ENCODE measurements at places on chromosomes 3 and 15.

- no peak overlapping the region for H3K4me3 ChIP-seq
- H3K27ac ChIP-seq, result no peak overlapping the region
- H3K36me3 ChIP-seq, result no peaks in the 10 kb centered on the region
- H3K4me1 ChIP-seq, result no peaks in the 10 kb centered on the region
- no peak for DNase-seq
These were observed 406.8 kb downstream of the MCTP2 start for GRCh38 chr15:94638183-94638582.

- H3K27me3 ChIP-seq, result peaks cover 2% of the 10 kb centered on the region
- peaks cover 4% of the 10 kb centered on the region for H3K36me3 ChIP-seq
- H3K4me1 ChIP-seq, result peaks cover 16% of the 10 kb centered on the region
- H3K27ac ChIP-seq, result no peak overlapping the region
- no peak for DNase-seq
- H3K4me3 ChIP-seq, result no peak overlapping the region
These were observed 3.3 kb upstream of the RBSN start for GRCh38 chr3:15102256-15102655.

GRCh38 chr3:52069855-52070254, 13.5 kb upstream of the DUSP7 start:
- H3K4me1 ChIP-seq, result no peaks in the 10 kb centered on the region
- no peak for DNase-seq
- no peaks in the 10 kb centered on the region for H3K27me3 ChIP-seq
- no peak overlapping the region for H3K4me3 ChIP-seq

- H3K4me3 ChIP-seq, result no peak overlapping the region
- no peaks in the 10 kb centered on the region for H3K36me3 ChIP-seq
- no peaks in the 10 kb centered on the region for H3K27me3 ChIP-seq
- no peak overlapping the region for H3K27ac ChIP-seq
- no peak for DNase-seq
These were observed 135.9 kb downstream of the RSL24D1 start for GRCh38 chr15:55060836-55061235.

DNA sequence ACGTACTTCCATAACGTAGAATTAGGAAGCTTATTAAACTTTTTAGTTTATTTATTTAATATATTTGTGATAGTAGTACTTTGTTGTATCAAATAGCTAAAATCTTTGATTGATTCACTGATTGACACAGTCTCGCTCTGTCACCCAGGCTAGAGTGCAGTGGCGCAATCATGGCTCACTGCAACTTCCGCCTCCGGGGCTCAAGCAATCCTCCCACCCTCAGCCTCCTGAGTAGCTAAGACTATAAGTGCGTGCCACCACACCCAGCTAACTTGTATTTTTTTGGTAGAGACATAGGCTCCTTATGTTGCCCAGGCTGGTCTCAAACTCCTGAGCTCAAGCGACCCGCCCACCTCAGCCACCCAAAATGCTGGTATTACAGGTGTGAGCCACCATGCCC, 5.7 kb downstream of the APH1B start:
- no peak for DNase-seq
- H3K27ac ChIP-seq, result no peak overlapping the region
- H3K36me3 ChIP-seq, result peaks cover 32% of the 10 kb centered on the region

DNA sequence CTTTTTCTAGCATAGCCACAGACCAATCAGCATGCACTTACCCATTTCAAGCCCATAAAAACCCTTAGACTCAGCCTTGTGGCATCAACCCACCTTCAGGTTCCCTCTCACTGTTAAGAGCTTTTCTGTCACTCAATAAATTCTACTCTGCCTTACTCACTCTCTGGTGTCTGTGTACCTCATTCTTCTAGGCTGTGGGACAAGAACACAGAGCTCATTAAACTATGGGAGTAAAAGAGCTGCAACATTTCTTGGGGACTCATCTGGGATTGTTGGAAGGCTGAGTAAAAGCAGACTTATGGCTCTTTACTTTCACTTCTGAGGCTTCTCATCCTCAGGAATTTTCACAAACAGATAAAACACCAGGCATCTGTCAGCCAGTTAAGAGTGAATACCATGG, 879.3 kb downstream of the ROBO2 start:
- DNase-seq, result no peak
- no peaks in the 10 kb centered on the region for H3K27me3 ChIP-seq
- H3K4me3 ChIP-seq, result no peak overlapping the region
- H3K4me1 ChIP-seq, result no peaks in the 10 kb centered on the region
- no peaks in the 10 kb centered on the region for H3K36me3 ChIP-seq

- no peak overlapping the region for H3K27ac ChIP-seq
- no peaks in the 10 kb centered on the region for H3K36me3 ChIP-seq
- peak; percentile 45 for DNase-seq
- peak overlapping the region; percentile 84 for H3K4me3 ChIP-seq
These were observed 155.4 kb upstream of the GOLGA6L4 start for GRCh38 chr15:84079885-84080777.

DNA sequence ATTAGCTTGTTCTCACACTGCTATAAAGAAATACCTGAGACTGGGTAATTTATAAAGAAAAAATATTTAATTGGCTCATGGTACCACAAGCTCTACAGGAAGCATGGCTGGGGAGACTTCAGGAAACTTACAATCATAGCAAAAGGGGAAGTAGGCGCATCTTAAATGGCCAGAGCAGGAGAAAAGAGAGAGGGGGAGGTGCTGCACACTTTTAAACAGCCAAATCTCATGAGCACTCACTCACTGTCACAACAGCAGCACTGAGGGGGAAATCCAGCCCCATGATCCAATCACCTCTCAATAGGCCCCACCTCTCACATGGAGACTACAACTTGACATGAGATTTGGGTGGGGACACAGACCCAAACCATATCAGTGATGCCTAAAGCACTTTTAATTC, 82.5 kb downstream of the DCLK3 start:
- no peak overlapping the region for H3K27ac ChIP-seq
- no peaks in the 10 kb centered on the region for H3K36me3 ChIP-seq
- H3K4me1 ChIP-seq, result no peaks in the 10 kb centered on the region

- no peaks in the 10 kb centered on the region for H3K36me3 ChIP-seq
- DNase-seq, result no peak
- no peaks in the 10 kb centered on the region for H3K4me1 ChIP-seq
- H3K4me3 ChIP-seq, result no peak overlapping the region
These were observed 425.3 kb upstream of the MDFIC2 start for GRCh38 chr3:70737666-70738290.

DNA sequence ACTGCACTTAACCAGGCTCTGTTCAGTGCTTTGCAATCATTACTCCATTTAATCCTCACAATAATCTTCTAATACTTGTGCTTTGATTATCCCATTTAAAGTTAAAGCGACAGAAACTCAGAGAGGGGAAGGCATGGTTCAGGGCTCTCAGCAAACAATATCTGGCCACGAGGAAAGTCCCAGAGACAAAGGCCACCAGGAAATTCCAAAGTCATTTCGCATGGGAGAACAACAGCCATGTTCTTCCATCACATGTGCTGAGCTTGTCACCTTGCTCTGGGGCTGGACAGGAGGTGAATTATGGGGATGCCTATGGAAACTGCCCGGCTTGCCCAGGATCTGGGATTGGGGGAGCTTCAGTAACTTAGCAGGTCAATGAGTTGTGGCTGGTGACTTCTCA, 66.2 kb upstream of the HRH1 start:
- H3K36me3 ChIP-seq, result no peaks in the 10 kb centered on the region
- no peak for DNase-seq
- no peaks in the 10 kb centered on the region for H3K27me3 ChIP-seq
- H3K4me3 ChIP-seq, result no peak overlapping the region
- H3K4me1 ChIP-seq, result no peaks in the 10 kb centered on the region

GRCh38 chr3:181009225-181009624, 19.7 kb upstream of the DNAJC19 start:
- no peak overlapping the region for H3K27ac ChIP-seq
- DNase-seq, result peak; percentile 49
- no peak overlapping the region for H3K4me3 ChIP-seq
- H3K27me3 ChIP-seq, result no peaks in the 10 kb centered on the region

DNA sequence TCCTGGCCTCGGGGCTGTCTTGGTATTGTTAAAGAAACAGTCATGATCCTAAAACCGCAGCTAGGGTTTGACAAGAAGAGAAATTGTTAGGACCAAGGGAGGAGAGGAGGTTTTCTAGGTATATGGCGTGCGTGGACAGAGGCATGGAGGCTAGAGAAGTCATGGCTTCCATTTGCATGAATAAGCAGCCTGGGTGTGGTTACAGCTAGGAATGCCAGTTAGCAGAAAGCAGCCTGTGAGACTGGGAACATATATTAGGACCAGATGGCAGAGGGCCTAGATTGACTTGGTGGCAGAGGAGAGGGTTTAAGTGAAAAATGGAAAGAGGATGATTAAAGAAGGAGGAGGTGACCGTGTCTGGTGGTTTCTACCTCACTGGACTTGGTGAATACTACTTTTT, 573.6 kb upstream of the ARRDC4 start:
- DNase-seq, result no peak
- H3K4me3 ChIP-seq, result no peak overlapping the region
- H3K36me3 ChIP-seq, result no peaks in the 10 kb centered on the region
- H3K4me1 ChIP-seq, result no peaks in the 10 kb centered on the region

GRCh38 chr3:168688267-168688666, 592.5 kb upstream of the GOLIM4 start:
- H3K27ac ChIP-seq, result no peak overlapping the region
- no peaks in the 10 kb centered on the region for H3K36me3 ChIP-seq
- H3K4me1 ChIP-seq, result no peaks in the 10 kb centered on the region
- H3K4me3 ChIP-seq, result no peak overlapping the region
- no peaks in the 10 kb centered on the region for H3K27me3 ChIP-seq
- no peak for DNase-seq

- no peak for DNase-seq
- H3K4me1 ChIP-seq, result peaks cover 2% of the 10 kb centered on the region
- H3K36me3 ChIP-seq, result no peaks in the 10 kb centered on the region
- peaks cover 49% of the 10 kb centered on the region for H3K27me3 ChIP-seq
These were observed 983 bp downstream of the KBTBD12 start for GRCh38 chr3:127915937-127916493.

GRCh38 chr15:31465083-31465955, 138.7 kb downstream of the KLF13 start:
- DNase-seq, result no peak
- no peaks in the 10 kb centered on the region for H3K27me3 ChIP-seq
- peaks cover 4% of the 10 kb centered on the region for H3K4me1 ChIP-seq

GRCh38 chr15:85897207-85897894, 102.6 kb upstream of the KLHL25 start:
- no peak overlapping the region for H3K4me3 ChIP-seq
- no peaks in the 10 kb centered on the region for H3K36me3 ChIP-seq
- H3K27me3 ChIP-seq, result peaks cover 19% of the 10 kb centered on the region
- no peak overlapping the region for H3K27ac ChIP-seq

DNA sequence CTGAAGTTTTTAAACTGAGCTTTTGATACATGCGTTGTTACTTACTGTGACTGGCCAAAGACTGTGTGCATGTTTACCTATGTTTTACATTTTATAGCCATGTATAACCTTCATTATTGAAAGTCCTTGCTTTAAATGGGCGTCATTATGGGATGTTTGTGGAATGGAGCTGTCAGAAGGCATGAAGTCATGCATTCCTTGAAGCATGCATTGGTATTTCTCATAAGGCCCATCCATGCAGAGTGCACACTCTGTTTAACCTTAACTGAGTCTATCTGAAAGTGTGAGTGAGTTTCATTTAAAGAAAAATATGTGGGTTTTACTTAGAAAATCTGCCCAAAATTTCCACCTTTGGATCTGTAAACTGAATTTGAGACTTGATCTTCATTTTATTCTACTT, 51.1 kb downstream of the PSMD6 start:
- H3K36me3 ChIP-seq, result peaks cover 41% of the 10 kb centered on the region
- H3K27ac ChIP-seq, result peak overlapping the region; percentile 81
- peaks cover 84% of the 10 kb centered on the region for H3K4me1 ChIP-seq
- DNase-seq, result no peak

- H3K36me3 ChIP-seq, result no peaks in the 10 kb centered on the region
- peaks cover 18% of the 10 kb centered on the region for H3K27me3 ChIP-seq
- DNase-seq, result no peak
- no peak overlapping the region for H3K27ac ChIP-seq
- H3K4me1 ChIP-seq, result no peaks in the 10 kb centered on the region
- H3K4me3 ChIP-seq, result no peak overlapping the region
These were observed 367.5 kb upstream of the THBS1 start for GRCh38 chr15:39213385-39213840.

- H3K36me3 ChIP-seq, result no peaks in the 10 kb centered on the region
- no peak overlapping the region for H3K4me3 ChIP-seq
- no peak for DNase-seq
- no peaks in the 10 kb centered on the region for H3K4me1 ChIP-seq
- no peak overlapping the region for H3K27ac ChIP-seq
These were observed 123.7 kb upstream of the IGSF10 start for GRCh38 chr3:151584566-151584965.

- no peaks in the 10 kb centered on the region for H3K36me3 ChIP-seq
- H3K27ac ChIP-seq, result no peak overlapping the region
- no peak overlapping the region for H3K4me3 ChIP-seq
- no peaks in the 10 kb centered on the region for H3K27me3 ChIP-seq
- H3K4me1 ChIP-seq, result no peaks in the 10 kb centered on the region
- no peak for DNase-seq
These were observed 374.9 kb upstream of the LRRC3B start for GRCh38 chr3:26247712-26248111.

DNA sequence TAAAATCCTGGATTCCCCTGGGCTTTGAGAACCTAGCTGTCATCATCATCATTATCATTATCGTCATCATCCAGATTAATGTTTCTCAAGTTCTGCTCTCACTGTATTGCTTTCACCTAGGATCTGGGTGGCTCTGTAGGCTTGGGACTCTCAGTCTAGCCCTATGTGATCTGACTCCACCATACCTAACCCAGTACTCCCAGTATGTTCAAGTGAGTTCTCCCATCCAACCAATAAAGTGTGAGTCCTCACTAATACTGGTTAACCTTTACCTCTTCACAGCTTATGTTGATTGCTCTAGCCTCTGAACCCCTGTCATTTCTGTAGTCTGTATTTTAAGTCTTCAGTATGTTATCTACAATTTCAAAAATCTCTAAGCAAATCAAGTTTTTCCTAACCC, 102.3 kb downstream of the NECTIN3 start:
- H3K4me1 ChIP-seq, result no peaks in the 10 kb centered on the region
- no peak overlapping the region for H3K27ac ChIP-seq
- no peak for DNase-seq
- H3K36me3 ChIP-seq, result no peaks in the 10 kb centered on the region
- peaks cover 10% of the 10 kb centered on the region for H3K27me3 ChIP-seq
